ENCODE measurements at places on chromosomes 1 and 21. TPM values are rescaled to one million over a fixed set of nuclear protein-coding genes. Genes with fewer than 3 reads are reported as not detected.

Gene SLAMF9
- polyA plus RNA-seq, result not detected

Gene C8B
- polyA plus RNA-seq, result 0.08 TPM

Gene OR2M7
- polyA plus RNA-seq, result not detected

Gene CALML6
- polyA plus RNA-seq, result 1.1 TPM

Gene FYB2
- polyA plus RNA-seq, result 0.96 TPM

Gene BCAR3
- 23.1 TPM for polyA plus RNA-seq

DNA sequence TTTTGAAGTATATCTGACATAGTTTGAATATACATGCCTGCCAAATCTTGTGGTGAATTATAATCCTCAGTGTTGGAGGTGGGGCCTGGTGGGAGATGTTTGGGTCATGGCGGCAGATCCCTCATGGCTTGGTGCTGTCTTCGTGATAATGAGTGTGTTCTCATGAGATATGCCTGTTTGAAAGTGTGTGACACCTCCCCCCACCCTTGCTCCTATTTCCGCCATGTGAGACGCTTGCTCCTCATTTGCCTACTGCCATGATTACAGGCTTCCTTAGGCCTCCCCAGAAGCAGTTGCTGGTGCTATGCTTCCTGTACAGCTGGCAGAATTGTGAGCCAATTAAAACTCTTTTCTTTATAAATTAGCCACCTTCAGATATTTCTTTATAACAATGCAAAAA lies 436.6 kb upstream of the BEND5 start:
- DNase-seq, result no peak

GRCh38 chr1:71850936-71851335 lies 431.4 kb downstream of the NEGR1 start:
- DNase-seq, result no peak

DNA sequence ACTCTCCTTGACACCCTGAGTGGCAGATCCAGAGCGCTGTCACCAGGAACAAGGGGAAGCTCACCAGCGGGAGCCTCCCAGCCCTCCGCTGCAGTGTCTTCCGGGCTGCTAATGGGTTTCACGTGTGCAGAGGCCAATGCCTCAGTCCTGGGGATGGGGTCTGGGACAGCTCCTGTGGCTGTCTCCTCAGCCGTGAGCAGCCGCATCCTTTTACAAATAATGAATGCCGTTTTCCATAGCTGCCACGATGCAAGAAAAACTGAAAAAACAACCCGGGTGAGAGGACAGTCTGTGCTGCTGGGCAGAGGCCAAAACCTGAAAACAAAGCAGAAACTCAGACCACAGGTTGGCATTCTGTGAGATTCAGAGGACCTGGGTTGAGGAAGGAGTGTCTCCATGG lies 212.2 kb upstream of the RAB4A start:
- no peak for DNase-seq

DNA sequence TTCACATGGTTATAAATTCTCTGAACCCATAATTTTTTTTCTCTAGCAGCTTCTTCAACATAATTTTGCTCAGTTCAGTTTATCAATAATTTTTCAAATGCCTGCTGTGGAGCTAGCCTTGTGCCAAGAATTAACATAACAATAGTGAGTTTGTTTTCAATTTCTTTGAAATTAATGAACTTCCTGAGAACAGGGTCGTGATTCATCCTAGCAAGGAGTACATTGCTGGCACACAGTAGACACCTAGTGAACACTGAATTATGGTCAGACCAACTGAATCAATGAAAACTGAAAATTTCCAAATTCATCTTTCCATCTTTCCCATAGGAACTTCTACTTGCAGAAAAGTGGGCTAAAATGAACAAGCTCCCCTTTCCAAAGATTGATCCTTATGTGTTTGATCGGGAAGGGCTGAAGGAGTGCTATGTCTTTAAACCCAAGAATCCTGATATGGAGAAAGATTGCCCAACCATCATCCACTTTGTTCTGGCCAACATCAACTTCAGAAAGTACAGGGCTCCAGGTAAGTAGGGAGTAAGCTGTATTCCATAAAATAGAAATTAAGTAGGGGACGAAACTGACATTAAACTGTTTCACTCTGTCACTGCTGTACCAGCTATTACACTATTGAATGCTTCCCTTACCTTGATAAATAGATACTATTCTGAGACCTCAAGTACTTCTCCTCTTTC lies 148.7 kb downstream of the PLA2G4A start:
- DNase-seq, result no peak

- no peak for DNase-seq
Measured at GRCh38 chr1:45337630-45338325, 2.2 kb upstream of the TOE1 start.

DNA sequence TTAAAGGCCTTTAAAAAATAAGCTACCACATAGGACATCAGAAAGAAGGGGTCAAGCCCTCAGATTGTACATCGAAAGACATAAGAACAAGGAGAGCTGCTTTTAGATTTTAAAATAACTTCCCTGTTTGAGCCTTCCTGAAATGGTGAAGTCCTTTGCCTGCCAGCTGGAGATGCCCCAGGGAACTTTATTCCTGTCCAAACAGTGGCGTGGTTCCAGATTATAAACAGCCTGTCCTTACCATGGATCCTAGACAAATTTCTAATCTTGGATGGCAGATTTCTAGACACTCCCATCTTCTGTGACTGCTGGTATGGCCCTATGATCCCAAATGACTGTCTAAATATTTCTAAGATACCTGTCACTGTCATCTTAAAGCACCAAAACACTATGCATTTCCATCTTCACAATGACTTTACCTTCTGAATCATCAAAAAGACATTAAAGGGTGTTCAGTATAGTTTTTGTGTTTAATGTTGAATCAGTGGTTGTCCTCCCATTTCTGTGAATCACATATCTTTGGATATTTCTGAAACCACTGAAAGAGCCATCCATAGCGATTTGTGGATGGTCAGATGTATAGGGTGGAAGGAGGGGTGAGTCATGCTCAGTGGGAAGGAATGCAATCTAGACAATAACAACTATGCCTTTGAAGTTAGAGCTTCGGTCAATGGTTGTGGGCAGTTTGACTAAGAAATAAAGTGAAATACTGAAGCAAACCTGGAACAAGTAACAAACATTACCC lies 23.2 kb downstream of the ILDR2 start:
- DNase-seq, result no peak

GRCh38 chr1:96764469-96764868 lies 42.9 kb downstream of the PTBP2 start:
- DNase-seq, result no peak

- DNase-seq, result no peak
Measured at GRCh38 chr1:208524925-208525324, 280.7 kb upstream of the PLXNA2 start.

- DNase-seq, result no peak
Measured at GRCh38 chr21:38789275-38789674, 16.5 kb upstream of the ETS2 start.

DNA sequence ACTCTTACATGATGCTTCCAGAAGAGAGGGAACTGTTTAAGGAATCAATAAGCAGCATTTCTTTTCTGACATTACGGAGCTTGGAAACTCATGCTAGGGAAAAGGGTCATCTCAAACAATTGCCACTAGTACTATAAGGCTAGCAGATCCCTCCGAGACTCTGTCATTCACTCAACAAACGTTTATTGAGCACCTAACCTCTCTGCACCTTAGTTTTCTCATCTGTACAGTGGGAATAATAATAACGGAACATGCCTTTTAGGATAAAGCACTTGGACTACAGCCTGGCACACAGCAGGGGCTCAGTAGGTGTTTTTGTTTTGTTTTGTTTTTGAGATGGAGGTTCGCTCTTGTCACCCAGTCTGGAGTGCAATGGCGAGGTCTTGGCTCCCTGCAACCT lies 51.3 kb downstream of the SYF2 start:
- DNase-seq, result no peak

GRCh38 chr1:21532992-21533534 lies 23.8 kb downstream of the ALPL start:
- DNase-seq, result no peak

- DNase-seq, result peak; percentile 78
Measured at GRCh38 chr1:52955129-52955970, 28.3 kb downstream of the SCP2 start.
